Keratinocyte (primary cell): ENCODE measurements at places on chromosomes 7 and 10. TPM values are rescaled to one million over a fixed set of nuclear protein-coding genes. Genes with fewer than 3 reads are reported as not detected.

The XRCC2 gene
- 0.86 to 3.8 TPM (median 2.0 TPM) in 3 replicates for polyA plus RNA-seq

The CALHM1 gene
- 0.02 TPM in 1 of 3 replicates, not detected in the others for polyA plus RNA-seq

DNA sequence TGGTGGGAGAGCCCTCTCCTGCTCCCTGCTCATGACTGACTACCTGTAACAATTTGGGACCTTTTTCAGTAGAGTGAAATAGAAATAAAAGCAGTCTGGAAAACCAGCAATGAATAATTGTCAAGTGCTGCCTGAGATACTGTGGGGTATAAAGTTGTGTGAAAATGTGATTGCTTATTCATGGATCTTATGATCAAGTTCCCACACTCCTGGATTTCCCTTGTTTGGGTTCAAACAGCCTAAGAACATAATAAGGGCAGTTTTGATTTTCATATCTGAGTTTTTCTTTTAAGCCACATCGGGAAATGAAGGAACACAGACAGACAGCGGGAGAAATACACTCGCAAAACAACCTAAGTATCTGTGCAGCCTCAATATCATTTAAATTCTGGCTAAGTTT, 52.9 kb downstream of the CALD1 start:
- H3K36me3 ChIP-seq, result no peaks in the 10 kb centered on the region
- no peaks in the 10 kb centered on the region for H3K4me1 ChIP-seq
- H3K4me3 ChIP-seq, result no peak overlapping the region
- no peaks in the 10 kb centered on the region for H3K27me3 ChIP-seq
- DNase-seq, result no peak
- H3K27ac ChIP-seq, result no peak overlapping the region

DNA sequence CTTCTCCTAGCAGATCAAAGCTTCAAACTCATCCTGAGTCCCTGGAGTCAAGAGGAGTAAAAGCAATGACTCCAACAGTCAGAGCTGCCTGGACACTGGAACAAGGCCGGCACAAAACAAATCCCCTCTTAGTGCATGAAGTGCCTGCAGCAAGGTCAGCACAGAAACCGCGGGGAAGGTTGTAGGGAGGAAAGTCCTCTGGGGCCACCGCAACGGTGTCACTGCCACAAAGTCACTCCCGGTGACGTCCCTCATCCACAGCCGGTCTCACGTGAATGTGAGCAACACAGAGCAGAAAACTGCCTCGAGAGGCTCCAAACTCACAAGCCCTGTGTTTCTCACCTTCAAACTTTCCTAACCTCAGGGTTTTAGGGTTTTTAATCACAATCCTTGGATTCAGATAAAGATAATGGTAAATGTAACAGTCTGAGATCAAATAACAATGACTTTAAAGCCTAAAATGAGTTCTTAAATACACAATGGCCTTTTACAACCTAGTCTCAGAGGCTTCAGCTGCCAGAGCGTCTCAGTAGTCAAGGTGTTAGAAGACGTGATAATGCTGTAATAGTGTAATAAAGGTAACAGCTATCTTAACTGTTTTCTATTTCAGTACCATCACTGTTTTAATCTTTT, 274.3 kb downstream of the ZMYND11 start:
- no peaks in the 10 kb centered on the region for H3K4me1 ChIP-seq
- no peaks in the 10 kb centered on the region for H3K27me3 ChIP-seq
- H3K27ac ChIP-seq, result no peak overlapping the region
- no peak for DNase-seq

DNA sequence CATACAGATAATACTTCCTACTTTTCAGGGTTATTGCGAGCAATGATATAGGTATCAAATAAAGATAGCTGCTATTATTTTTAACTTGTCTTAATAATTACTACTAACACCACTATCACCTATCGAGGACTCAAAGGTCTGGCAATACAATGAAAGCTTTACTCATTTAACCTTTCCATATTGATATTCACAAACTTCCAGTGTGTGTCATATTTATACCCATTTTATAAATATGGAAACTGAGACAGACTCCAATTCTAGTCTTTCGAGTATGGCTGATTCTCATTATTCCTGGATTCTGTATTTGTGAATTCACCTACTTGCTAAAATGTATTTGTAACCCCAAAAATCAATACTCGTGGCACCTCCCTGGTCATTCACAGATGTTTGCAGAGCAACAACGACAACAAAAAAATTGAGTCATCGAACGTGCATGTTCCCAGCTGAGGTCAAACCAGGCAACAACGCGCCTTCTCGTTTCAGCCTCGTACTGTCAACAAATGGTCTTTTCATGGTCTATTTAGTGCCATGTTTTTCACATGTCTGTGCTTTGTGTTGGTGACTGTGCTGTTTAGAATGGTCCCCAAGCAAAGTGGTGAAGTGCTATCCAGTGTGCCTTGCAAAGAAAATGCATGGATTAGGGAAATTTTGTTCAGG, 51.7 kb downstream of the SMURF1 start:
- DNase-seq, result no peak
- H3K4me3 ChIP-seq, result no peak overlapping the region
- no peak overlapping the region for H3K27ac ChIP-seq
- H3K4me1 ChIP-seq, result peaks cover 14% of the 10 kb centered on the region

GRCh38 chr7:25009257-25009656, 29.3 kb upstream of the OSBPL3 start:
- H3K4me3 ChIP-seq, result no peak overlapping the region
- no peak overlapping the region for H3K27ac ChIP-seq
- no peak for DNase-seq
- no peaks in the 10 kb centered on the region for H3K27me3 ChIP-seq
